ENCODE measurements at places on chromosomes 2 and 18. TPM values are rescaled to one million over a fixed set of nuclear protein-coding genes. Genes with fewer than 3 reads are reported as not detected.

- DNase-seq, result no peak
These were observed 37.3 kb downstream of the MTCL1 start for GRCh38 chr18:8742387-8743361.

- no peak for DNase-seq
These were observed 1.8 kb upstream of the DRC1 start for GRCh38 chr2:26399771-26400376.

DNA sequence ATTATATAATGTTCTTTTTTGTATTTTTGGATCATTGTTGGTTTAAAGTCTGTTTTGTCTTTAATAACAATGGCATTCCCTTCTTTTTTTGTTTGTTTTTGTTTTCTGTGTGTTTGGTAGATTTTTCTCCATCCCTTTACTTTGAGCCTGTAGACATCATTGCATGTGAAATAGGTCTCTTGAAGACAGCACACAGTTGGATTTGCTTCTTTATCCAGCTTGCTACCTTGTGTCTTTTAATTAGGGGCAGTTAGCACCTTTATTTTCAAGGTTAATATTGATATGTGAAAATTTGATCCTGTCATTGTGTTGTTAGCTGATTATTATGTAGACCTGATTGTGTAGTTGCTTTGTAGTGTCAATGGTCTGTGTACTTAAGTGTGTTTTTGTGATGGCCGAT, 235.7 kb downstream of the KCNJ3 start:
- DNase-seq, result no peak

DNA sequence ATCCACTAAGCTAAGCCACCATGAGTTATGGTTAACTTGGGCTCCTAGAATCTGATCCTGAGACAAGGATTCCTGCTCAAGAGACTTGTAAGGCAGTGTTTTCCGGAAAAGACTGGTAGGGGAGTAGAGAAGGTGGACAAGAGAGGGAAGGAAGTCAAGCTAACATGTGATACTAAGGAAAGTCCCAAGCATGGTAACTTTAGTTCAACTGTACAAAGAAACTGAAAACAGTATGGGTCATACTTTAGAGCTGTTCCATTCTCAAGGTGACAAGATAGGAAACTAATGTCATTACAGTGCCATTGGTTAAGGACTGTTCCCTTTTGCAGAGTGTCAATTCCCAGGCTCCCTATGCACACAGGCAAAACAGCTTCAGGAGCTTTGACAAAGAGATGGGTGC, 5.8 kb downstream of the MYO5B start:
- no peak for DNase-seq

DNA sequence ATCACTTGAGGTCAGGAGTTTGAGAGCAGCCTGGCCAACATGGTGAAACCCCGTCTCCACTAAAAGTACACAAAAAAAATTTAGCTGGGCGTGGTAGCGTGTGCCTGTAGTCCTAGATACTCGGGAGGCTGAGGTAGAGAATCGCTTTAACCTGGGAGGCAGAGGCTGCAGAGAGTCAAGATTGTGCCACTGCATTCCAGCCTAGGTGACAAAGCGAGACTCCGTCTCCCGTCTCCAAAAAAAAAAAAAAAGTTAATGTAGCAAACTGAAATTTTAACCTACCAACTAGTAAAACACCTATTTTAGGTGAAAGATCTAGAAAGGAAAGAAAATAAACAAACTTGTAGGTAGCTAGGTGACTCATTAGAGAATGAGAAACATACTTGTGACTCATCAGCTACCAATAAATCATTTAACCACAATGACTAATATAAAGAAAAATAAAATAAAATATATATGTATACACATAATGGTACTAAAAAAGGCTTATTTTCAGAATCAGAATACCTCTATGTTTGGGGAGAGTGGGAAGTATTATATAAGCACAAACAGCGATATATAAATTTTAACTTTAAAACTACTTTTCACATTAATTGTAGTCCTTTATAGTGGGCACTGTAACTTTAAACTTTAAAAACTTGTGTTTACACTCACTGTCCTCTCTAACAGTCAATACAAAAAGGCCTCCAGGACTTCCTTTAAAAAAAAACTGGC, 36.6 kb downstream of the DARS1 start:
- DNase-seq, result peak; percentile 62

The EMILIN1 gene
- 6.0 TPM for total RNA-seq

- DNase-seq, result no peak
These were observed 125.4 kb downstream of the SPTBN1 start for GRCh38 chr2:54581326-54582039.

The DTNA gene
- 12.1 TPM for total RNA-seq

DNA sequence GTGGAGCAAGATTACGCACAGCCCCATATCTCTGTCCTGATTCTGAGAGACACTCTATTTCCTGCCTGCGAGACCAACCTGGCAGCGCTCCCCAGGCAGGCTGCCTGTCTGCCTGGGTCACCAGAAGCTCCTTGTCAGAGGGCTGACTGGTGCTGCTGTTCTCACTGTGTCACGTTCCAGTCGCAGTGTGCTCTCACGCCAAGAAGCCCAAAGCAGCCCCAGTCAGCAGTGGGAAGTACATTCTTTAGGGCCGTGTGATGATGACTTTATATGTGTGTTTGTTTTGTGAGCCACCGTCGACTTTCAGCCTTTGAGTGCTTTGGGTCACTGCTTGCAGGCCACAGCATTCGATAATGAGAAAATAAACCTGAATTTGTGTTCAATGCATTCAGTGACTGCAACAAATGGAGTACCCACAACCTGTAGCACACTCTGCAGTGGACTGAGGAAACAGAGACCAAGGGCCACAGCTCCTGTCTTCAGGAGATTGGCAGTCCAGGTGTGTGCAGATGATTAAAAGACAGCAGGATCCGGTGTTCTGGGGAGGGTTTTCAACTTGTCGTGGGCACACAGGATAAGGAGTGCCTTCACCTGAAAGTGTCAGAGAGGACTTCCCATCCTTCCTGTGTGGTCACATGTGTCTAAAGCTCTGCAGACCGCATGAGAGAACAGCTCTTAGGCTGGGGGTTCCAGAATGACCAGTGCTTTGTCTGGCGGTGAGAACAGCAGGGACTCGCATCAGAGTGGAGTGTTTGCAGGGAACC, 4.8 kb downstream of the TNFRSF11A start:
- DNase-seq, result peak; percentile 79

DNA sequence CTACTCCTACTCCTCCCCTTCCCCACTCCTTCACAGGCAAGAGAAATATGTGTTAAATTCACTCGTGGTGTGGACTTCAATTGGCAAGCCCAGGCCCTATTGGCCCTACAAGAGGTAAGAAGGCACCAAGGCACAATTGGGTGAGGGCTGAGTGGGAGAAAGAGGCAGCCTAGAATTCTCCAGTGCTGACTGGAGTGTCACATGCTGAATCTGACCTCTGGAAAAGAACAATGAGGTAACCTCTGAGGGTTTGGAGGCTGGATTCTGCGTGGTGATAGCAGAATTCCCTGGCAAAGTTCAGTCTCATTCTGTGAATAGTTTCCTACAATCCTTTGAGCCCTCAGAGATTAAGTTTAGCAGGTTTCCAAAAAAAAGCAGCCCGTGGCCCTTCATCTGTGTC, 6.9 kb downstream of the CENPA start:
- DNase-seq, result no peak

DNA sequence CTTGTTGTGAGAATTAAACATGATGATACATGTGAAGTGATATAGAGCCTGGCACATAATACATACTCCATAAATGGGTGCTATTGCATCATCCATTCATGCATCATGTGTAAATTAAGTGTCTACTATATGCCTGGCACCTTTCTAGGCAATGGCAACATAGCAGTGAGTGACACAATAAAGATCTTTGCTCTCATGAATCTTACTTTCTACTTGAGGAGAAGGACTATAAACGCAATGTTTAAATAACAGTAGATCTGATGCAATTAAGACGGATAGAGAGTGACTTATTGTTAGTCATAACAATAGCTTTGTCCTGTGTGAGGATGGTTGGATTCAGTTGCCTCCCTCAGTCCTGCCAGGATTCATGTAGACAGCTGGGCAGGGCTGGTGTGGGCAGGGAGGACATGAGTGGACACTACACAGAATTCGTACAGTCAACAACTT, 88.4 kb upstream of the NPAS2 start:
- DNase-seq, result peak; percentile 54

DNA sequence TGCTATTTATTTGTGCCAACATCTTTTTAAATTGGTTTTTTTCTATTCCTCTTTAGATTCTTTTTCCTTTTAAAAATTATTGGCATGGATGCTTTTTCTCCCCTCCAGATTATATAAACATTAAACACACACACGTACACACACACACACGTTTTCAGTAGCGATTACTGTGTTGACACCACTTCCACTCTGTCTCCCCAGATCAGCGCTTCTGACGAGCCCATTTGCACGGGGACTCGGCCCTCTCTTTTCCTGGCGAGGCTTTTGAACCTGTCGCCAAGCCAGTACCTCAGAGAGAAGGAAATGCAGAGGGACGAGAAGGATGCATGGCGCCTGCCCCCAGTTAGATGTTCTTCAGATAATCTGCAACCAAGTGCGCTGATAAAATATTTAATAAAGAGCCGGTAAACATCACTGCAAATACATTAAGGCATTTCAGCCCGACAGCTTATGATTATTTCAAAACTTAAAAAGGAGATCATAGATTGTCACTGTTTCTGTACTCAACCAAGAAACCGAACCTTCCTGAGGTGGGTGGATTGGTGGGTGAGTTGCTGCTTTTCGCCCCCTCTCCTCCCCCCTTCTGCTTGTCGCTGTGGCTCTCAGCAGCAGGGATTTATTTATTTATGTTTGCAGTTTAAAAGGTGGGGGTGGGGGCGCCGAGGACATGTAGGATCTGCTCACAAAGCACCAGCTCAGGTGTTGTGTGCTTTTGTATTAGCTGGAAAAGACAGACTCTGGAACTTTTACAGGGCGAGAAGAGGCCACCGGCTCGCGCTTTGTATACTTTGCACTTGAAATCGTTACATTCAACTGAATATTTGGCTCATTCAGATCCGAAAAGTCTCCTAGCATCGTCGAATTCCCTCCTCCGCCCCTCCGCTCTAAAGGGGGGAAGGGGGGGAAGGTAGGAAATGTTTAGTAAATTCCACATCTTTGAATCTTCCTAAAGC, 787 bp upstream of the TBR1 start:
- no peak for DNase-seq

- DNase-seq, result peak; percentile 40
These were observed 26.4 kb upstream of the TFPI start for GRCh38 chr2:187580462-187581124.

- no peak for DNase-seq
These were observed 103.6 kb upstream of the WDR75 start for GRCh38 chr2:189337656-189338055.

The RGPD8 gene
- 1.2 TPM for total RNA-seq
